ENCODE measurements at places on chromosomes 2 and 18.

DNA sequence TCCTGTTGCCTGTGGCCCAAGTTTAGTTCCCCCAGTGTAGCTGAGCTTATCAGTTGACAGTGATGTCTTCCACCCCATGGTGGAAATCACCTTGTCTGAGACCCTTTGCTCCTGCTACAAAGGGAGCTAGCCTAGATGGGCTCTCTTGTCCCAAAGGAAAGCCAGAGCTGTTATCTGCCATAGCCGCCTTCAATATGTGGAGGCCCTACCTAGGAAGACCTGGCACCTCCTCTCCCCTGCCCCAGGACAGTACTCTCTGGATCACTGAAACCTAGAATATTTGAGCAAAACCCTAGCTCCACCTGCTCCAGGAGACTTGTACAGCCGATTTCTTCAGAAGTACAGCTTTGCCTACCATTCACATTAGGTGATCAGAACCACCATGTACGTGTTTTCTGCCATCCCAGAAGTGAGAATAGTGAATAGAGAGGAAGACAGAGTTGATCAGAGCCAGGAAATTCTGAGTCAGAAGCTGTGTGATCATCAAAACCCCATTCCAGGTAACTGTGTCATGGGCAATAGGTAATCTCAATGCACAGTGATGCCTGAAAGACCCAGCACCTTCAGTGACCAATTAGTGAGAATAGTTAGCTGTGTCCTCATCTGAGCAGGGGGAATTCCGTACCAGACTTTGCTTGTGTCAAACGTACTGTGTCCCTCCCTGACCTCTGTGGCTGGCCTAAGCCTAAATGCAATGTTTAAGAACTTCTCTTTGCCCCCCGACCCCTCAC, 138.4 kb upstream of the ALPP start:
- no peak for DNase-seq

- peak; percentile 56 for DNase-seq
These were observed 151.4 kb downstream of the TNS1 start for GRCh38 chr2:217851191-217852020.

GRCh38 chr2:59233920-59234319, 992.8 kb upstream of the FANCL start:
- DNase-seq: no peak

DNA sequence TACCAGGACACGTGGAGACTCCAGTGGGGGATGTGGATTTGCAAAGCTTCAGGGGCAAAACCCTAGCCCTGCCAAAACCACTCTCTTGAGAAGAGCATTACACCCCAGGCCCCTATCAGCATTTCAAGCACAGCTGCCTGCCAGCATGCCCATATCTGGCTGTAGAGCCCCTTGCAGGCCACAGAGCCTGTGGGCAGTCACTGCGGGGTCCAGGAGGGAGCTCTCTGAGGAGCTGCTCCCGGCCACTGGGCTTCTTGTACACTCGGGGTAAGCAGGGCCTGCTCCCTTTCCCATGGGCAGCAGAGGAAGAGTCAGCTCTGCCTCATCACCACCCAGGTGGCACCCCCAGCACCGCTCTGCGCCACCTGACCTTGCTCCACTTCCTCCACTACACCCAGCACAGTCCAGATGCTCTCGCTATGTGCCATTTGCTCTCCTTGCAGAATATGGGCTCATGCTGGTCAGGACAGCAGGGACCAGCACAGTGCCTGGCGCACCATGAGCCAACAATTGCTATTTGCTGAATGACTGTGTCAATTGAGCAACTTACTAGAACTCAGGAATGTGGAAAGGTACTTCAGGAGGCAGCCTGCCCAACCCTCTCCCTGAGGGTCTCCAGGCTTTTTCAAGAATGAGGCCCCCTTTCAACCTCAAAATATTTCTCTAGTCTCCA, 7.4 kb downstream of the CHST10 start:
- no peak for DNase-seq

GRCh38 chr2:235024191-235024860, 72.5 kb downstream of the SH3BP4 start:
- no peak for DNase-seq

- no peak for DNase-seq
These were observed 20.7 kb upstream of the TEX51 start for GRCh38 chr2:126877861-126878565.
